ENCODE measurements at places on chromosomes 3 and 15.
A peak's percentile ranks its signal among the peaks of the same experiment; 100 is the strongest.

DNA sequence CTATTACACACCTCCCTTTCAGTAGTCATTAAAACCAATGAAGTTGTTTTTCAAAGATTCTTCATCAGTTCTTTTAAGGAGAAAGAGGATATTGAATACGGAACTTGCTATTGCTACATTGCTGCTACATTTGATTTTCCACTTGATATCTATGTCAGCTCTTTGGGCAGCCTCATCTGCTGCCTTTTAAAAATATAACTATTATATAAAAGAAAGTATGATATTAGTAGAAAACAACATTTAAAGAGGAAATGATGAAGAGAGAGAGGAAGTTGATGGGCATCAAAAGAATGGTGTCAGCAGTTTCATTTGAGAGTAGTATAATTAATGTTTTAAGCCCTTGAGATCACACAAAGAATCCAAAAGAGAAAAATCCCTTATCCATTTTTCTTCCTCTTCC, 171.4 kb downstream of the NFKBIZ start:
- DNase-seq: no peak

GRCh38 chr15:72445426-72445825, 28.7 kb upstream of the ARIH1 start:
- DNase-seq: no peak

DNA sequence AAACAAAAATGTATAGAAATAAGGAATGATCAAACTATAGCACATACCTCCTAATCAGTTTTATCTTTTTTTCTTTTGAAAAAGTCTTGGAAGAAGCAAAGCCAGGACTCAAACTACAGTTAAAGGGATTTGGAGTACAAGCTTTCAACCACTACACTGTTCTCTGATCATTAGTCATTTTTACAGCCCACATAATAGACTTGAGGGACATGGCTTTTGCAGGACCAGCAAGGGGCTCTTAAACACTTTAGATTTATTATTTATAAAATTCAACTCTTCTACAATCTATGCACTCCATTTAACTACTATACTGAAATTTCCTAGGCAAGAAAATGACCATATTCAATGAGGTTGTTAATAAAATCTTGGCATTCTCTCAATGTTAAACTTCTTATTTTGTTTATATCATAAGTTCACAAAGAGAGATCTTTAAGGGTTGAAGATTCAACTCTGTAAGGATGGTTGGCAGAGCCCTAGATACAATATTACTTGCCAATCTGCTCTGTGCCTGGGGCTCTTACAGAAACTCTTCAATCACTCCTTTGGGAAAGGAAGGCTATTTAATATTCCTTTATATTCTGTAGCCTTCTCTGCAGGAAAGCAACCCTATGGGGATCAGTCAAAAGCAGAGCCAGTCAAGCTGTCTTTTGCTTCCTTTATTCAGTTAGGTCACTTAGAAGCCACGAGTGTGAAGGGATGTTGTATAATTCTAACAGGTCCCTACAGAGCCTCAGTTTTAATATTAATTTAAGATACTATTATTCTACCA, 557.7 kb upstream of the SGO1 start:
- DNase-seq: no peak

DNA sequence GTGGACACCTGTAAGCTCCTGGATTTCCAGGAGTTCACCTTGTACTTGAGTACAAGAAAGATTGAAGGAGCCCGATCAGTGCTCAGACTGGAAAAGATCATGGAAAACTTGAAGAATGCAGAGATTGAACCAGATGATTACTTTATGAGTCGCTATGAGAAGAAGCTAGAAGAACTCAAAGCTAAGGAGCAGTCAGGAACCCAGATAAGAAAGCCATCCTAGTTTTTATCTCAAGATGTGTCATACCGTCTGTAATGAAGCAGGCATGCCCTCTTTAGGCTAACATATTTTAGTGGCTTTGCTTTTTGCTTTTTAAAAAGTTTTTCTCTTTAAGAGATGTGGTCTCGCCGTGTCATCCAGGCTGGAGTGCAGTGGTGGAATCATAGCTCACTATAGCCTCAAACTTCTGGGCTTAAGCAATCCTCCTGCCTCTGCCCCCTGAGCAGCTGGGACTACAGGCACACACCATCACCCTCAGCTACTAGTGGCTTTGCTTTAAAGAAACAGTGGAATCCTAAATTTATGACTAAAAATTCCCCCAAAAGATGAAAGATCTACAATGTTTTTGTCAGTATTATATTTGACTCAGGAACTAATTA, 28.1 kb downstream of the EXOG start:
- DNase-seq: no peak

- DNase-seq: no peak
These were observed 23.7 kb upstream of the PCOLCE2 start for GRCh38 chr3:142912402-142913172.

DNA sequence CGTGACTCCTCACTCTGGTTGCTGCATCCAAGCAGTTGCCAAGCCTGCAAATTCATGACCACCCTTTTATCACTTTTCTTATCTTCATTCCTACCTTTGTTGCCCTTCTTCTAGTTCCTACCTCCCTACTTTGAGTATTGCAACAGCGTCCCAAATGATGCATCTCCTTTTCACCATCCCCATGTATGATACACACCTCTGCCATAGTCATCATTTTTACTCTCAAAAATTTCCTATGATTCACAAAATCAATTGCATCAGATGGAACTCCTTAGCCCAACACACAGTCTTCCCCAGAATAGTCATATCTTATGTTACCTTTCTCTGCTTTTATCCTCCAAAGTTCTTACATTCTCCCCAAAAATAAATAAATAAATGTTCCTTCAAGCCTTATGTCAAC, 262.6 kb downstream of the TBL1XR1 start:
- DNase-seq: no peak

GRCh38 chr3:59690886-59691285, 641.1 kb upstream of the CFAP20DC start:
- DNase-seq: no peak

DNA sequence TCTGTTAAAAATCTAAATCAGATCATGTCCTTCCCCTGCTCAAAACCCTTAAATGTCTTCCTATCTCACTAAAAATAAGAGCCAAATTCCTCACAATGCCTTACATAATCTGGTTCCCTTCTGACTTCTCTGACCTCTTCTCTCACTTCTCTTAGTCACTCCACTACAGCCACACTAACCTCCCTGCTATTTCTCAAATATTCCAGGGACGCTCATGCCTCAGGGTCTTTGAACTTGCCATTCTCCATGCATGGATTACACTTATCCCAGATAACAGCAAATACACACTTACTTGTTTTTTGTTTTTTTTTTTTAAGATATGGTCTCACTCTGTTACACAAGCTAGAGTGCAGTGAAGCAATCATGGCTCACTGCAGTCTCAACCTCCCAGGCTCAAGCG, 8.5 kb downstream of the TP53BP1 start:
- no peak for DNase-seq

- DNase-seq: no peak
These were observed 9.7 kb upstream of the MEIS2 start for GRCh38 chr15:37109872-37110572.

- DNase-seq: no peak
These were observed 83.7 kb downstream of the CMSS1 start for GRCh38 chr3:99901200-99901926.

DNA sequence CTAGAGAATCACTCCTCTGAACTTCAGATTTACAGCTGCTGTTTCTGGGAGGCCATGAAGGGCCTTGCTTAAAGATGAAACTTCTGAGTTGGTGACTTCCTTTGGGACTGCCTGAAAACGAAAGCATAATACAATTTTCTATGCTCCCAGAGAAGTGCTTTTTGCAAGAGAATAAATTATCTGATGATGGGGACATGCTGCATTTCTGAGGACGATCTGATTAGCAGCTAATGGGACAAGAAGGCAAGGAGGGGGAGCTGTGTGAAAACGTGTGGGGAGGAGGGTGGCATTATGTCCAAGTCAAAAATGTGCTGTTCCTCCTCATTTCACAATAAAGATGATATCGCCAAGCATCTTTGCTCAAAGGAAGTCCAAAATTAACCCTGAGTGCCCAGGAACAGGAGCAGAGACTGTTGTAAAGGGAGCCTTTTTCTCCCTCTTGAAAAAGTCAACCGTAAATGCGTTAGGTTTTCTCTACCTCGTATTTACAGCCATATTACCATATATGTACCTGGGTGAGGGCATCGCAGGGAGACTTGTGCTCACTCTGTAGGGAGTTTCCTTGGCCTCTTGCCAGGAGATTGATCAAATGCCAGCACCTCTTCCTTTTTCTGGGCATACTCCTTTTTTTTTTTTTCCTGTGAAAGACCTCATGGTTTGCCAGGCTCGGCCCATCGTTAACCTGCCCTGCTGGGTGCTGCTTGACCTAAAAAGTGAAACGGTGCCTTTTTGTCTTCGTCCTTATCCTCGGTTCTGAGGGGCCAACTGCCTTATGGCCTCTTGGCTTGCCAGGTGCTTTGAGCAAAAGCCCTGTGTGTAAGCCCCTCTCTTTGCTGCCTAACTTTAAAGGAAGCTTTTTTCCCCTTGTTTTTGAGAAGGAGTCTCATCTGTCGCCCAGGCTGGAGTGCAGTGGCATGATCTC, 11.5 kb downstream of the ITPR1 start:
- peak; percentile 35 for DNase-seq

- DNase-seq: no peak
These were observed 41.4 kb downstream of the SORD start for GRCh38 chr15:45064386-45064785.

GRCh38 chr15:57432141-57432741, 55.9 kb downstream of the CGNL1 start:
- DNase-seq: no peak

DNA sequence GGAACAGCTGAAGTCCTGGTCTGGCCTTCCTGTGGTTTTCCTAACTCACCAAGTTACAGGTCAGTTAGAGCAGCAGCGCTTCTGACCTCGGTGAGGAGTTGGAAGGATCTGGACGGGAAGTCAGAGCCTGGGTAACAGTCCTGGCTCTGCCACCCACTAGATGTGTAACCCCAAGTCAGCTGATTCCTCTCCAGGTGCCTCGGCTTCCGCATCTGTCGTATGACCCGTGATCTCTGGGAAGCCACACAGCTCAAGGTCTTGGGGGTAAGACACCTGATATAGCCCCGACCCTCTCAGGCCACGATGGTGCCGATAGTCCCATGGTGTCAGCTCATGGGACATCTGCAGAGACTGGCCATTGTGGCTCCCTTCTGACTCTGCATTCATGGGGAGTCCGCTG, 8.3 kb upstream of the PIGZ start:
- no peak for DNase-seq

DNA sequence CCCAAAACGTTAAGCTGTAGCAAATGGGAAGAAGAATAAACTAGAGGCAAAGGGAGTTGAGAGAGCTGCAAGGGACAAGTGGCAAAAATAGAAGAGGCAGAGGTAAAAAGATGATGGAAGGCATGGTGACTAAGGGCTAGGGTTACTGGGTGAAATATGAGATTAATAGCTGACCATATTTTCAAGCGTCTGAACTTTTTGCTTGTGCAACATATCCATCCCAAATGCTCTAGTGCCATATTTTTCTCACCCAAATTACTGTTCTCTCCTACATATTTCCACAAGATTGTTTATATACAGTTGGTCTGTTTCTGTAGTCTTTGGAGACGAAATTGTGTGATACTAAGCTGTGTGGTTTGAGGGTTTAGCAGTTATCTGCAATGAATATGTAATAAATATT, 145.5 kb downstream of the GMNC start:
- DNase-seq: no peak

DNA sequence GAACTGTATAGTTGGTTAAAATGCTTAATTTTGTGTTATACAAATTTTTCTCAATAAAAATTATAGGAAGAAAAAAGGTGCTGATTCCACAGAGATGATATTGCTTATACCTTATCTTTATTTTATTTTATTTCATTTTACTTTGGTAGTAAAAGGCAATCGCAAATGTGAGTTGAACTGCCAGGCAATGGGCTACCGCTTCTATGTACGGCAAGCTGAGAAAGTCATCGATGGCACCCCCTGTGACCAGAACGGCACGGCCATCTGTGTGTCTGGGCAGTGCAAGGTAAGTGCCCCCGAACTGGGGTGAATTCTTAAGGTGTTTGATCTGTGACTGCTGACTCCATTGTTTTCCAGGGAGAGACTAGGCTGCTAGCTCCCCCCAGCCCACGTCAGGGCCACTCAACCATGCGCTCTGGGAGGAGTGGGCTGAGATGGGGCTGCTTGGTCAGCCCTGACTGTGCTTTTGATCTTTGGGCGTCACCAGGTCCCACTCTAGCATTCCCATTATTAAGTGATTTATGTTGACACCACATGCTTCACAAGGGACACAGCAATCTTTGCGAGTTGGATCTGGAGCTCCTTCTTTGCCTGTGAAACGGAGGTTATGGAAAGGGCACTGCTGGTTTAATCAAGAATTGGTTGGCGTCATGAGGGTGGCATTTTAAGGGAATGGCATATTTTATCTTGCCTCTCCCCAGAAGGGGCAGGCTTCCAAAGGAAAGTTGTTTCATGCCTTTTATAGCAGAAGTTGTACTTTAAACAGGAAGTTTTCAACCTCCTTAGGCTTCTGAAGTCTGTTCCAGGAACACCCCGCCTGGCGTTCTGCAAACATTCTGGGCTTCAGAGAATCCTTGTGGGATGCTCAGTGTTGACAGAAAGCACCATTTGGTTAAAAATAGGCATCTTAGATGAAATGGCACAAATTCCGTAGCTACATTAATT, 296.5 kb downstream of the THSD4 start:
- no peak for DNase-seq

GRCh38 chr3:155012584-155012983, 67.5 kb upstream of the MME start:
- DNase-seq: no peak

- DNase-seq: no peak
These were observed 80.8 kb downstream of the PCCB start for GRCh38 chr3:136330900-136331299.

GRCh38 chr3:28835751-28836150, 445.1 kb upstream of the RBMS3 start:
- no peak for DNase-seq

DNA sequence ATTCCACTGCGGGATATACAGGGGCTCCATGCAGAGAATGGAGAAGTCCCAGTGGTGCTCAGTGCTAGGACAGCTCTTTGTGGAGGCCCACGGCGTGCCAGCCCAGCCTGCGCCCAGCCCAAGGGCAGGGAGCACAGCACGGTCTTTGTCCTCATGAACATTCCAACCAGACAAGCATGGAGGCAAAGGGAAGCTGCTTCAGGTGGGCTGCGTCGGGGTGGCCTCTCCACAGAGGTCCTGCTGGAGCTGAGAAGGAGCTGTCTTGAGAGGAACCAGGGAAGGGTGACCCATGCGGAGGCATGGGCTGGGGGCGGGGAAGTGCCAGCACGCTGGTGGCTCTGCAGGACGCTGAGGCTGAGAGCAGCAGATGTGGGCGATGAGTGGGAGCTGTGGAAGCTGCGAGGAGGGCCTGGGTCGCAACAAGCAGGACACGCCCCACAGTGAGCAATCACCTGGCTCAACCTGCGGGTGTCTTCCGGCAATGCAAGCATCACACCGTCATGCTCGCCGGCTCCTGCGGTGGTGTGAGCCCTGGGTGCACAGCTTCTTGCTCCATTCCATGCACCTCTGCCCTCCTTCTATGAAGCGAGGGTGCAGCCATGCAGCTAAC, 14.0 kb upstream of the KLF15 start:
- no peak for DNase-seq

All from effector CD4-positive, alpha-beta T cell (primary cell).